Osteocyte (in vitro differentiated cells): ENCODE measurements at places on chromosomes 12 and 14.

DNA sequence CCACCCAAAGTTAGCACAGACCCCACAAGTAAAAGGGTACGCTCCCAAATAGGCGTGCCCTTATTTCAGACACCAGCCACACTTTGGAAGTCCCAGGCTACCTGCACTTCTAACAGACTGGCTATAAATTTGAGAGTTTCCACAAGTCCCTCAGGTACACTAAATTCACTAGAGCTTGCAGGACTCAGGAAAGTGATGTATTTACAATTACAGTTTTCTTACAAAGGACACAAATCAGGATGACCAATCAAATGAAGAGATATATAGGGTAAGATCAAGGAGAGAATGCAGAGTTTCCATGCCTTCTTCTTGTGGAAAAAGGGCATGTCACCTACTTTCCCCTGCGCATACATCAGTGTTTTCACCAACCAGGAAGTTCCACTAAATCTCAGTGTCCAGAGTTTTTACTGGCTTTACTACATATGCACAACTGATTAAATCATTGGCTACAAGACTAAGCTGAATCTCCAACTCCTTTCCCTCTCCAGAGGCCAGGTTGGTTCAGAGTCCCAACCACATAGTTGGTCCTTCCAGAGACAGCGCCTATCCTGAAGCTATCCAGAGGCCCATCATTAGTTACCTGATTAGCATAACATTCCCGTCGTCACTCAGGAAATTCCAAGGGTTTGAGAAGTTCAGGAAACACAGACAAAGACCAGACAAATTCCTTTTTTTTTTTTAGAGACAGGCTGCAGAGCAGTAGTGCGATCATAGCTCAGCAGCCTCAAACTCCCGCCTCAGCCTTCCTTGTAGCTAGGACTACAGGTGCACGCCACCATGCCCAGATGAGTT, 84.2 kb downstream of the DENND5B start:
- DNase-seq = no peak

GRCh38 chr14:78566026-78566858, 396.1 kb downstream of the NRXN3 start:
- peak; percentile 88 for DNase-seq

GRCh38 chr12:50647479-50647878, 116.4 kb upstream of the ATF1 start:
- no peak for DNase-seq

DNA sequence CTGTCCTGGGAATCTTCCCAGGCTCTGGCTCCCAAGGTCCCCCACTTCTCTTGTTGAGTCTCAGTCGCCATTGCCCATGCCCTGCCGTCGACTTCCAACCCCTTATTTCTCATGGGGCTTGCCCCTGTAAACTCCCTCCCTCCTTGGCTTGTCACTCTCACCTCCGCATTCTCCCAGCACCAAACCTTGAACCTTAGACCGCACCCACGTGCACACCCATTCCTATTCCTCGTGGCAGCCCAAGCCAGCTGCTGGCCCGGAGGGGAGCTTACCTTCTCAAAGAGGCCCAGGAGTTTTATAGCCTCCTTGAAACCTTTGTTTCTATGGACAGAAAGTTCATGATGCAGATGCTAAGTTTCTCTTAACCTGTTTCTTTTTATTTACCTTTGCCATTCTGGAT, 4.6 kb downstream of the JDP2 start:
- DNase-seq = no peak

DNA sequence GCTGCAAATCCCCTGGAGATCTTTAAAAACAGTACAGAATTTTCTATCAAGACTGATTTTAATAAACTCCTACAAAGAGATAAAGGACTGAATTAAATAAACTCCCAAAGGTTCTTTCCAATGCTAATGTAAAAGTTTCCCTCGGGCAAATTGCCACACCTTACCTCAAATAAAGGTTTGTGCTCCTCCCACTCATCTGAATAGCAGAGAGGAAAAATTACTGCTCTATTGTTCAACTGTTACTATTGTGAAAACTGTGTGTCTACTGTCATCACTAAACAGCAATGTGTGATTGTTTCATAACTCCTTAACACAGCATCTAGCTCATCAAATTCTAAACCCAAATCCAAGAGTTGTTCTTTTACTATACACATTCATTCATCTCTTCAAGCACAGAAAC, 3.2 kb downstream of the SPTLC2 start:
- no peak for DNase-seq

DNA sequence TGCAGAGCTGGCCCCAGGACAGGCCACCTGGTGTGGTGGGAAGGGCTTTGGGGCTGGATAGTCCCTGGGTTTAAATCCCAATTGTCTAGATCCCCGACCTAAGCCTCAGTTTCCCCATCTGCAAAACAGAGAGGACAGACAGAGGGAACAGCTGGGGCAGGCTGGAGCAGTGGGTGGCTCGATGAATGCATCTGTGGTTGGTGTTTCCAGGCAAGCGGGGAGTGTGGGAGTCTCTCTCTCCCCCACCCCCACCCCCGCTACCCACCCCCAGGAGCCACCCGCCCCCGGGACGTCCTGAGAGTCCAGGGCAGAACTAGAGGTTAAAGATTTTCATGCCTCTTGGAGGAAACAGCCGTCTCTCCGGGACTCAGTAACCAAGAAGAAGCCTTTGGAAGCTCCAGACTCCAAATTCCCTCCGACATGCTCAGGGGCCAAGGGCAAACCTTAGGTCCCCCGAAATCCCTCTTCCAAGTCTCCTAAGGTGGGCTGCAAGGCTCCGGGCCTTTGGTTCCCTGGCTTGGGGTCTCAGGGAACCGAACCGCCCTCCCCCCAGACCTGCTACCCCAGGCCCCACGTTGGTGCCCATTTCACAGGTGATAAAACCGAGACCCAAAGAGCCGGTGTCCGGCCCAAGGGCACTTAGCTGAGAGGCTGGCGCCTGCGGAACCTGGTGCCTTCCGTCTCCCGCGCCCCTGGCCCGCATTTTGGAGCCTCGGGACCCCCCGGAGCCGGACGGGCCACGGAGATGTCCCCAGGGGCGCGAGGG, 474 bp downstream of the TRPV4 start:
- DNase-seq = no peak

GRCh38 chr14:97446087-97446486, 648.9 kb downstream of the VRK1 start:
- no peak for DNase-seq

- DNase-seq = no peak
These were observed 193.1 kb downstream of the ALG10 start for GRCh38 chr12:34215213-34215892.

GRCh38 chr12:66584673-66585072, 94.2 kb downstream of the GRIP1 start:
- no peak for DNase-seq

- no peak for DNase-seq
These were observed 48.7 kb upstream of the USP15 start for GRCh38 chr12:62211510-62211909.
